Fibroblast of skin of left quadriceps (primary cell): ENCODE measurements at places on chromosomes 12 and 14.

DNA sequence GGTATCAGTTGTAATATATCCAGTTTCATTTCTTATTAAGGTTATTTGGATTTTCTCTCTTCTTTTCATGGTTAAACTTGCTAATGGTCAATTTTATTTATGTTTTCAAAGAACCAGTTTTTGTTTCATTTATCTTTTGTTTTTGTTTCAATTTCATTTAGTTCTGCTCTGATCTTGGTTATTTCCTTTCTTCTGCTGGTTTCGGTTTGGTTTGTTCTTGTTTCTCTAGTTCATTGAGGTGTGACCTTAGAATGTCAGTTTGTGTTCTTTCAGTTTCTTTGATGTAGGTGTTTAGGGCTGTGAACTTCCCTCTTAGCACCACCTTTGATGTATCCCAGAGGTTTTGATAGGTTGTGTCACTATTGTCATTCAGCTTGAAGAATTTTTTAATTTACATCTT, 145.6 kb upstream of the SLCO1B1 start:
- no peak for DNase-seq

- peak; percentile 48 for DNase-seq
Measured at GRCh38 chr12:26630546-26631027, 202.4 kb downstream of the ITPR2 start.

GRCh38 chr12:131138638-131139362, 185.1 kb downstream of the ADGRD1 start:
- no peak for DNase-seq

DNA sequence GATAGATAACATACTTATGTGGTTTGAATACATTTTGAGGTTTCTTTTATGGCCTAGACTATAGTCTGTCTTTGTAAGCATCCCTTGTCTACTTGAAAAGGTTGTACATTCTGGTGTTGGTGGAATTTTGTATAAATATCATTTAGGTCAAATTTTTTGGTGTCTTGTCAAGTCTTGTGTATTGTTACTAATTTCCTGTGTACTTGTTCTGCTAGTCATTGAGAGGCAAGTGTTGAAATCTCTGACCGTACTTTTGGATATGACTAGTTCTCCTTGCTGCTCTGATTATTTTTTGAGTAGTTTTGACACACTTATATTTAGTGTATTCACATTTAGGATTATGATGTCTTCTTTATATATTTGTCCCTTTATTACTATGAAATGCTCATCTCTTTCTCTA, 219.6 kb downstream of the CCDC91 start:
- no peak for DNase-seq

DNA sequence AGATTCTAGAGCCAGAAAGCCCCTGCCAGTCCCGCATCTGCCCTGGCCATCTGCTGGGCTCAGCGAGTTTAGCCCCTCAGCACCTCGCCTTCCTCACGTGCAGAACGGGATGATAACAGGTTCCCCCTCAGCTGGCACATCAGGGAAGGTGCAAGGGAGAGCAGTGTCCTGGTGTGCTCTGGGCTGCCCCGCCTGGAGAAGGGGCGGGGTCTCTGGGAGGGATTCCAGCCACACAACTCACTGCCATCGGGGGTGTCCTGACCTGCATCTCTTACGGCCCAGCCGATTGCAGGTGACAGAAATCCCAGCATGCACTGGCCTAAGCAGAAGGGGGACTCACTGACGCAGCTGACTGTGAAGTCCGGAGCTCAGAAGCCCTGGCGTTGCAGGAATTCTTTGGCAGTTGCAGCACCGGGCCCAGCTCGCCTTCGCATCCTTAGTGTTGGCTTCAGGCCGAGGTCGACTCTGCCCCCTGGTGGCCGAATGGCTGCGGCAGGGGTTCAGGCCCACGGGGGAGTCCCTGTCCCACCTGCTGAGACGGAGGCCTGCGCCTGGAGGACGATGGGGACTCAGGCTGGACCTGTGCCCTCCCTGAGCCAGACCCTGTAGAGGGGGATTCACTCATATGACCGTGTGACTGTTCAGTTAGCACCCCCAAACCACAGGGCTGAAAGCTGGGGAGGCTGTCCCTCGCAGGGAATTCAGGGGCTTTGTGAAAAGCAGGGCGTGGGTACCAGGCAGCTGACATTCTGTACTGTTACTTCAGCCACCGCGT, 178.6 kb downstream of the ADGRD1 start:
- DNase-seq = peak; percentile 37

GRCh38 chr14:36751106-36751505, 89.4 kb downstream of the PAX9 start:
- DNase-seq = no peak

- DNase-seq = no peak
Measured at GRCh38 chr12:23729359-23729758, 220.1 kb downstream of the SOX5 start.

- no peak for DNase-seq
Measured at GRCh38 chr12:116852303-116852702, 28.9 kb downstream of the HRK start.

GRCh38 chr12:63894132-63894531, 49.6 kb downstream of the SRGAP1 start:
- DNase-seq = no peak

- DNase-seq = no peak
Measured at GRCh38 chr12:113906411-113907200, 59.5 kb downstream of the RBM19 start.
